Left hindlimb (tissue), 1 donor: ENCODE measurements at places on chromosomes 13 and 19.

- DNase-seq, result no peak
These were observed 485.1 kb downstream of the FOXO1 start for GRCh38 chr13:40181203-40181845.

DNA sequence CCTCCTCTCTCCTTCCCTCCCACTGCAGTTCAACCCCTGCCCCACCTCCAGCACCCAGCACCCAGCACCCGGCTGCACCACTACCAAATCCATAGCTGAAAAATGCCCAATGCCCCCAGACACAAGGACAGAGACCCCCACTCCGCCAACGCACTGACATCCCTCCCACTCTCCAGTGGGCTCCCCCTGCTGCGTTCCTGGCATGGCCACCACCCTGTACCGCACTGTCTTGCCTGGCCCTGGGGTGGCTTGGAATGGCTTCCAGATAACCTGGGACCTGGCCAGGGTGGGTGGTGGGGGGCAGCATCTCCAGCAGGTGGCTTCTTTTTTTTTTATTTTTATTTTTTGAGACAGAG, 5.8 kb upstream of the MKNK2 start:
- DNase-seq, result no peak

- no peak for DNase-seq
These were observed 24.7 kb downstream of the GPR42 start for GRCh38 chr19:35395382-35396199.

- DNase-seq, result no peak
These were observed 213.3 kb downstream of the KCNRG start for GRCh38 chr13:50228527-50228926.

- no peak for DNase-seq
These were observed 419.9 kb downstream of the IRS2 start for GRCh38 chr13:109366525-109366924.
